Glutamatergic neuron (in vitro differentiated cells): ENCODE measurements at places on chromosomes 6 and 20.

DNA sequence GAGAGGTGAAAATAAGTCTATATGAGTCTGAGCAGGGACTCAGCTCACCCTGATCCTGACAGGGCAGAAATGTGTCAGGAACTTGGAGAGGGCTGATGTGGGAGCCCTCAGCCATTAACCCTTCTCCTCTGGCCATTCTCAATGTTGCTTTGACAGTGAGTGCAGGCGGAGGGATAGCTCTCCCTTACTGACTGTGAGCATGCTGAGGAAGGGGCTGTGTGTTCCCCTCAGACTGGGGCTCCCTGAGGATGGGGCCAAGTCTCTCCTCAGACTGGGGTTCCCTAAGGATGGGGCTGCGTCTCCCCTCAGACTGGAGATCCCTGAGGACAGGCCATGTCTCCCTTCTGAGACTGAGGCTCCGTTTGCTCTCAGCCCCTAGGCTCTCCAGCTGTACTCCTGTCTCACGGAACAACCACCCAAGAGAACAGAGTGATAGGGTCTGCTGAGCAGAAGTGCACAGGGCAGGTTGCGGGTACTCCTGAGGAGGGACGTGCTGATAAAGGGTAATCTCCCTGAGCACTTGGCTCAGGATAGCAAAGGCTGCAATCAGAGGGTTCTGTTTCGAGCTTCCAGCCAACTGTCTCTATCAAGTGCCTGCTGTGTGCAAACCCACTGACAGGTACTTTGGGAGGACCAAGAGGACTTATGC lies 141.0 kb downstream of the MRPL14 start:
- H3K4me1 ChIP-seq, result peaks cover 2% of the 10 kb centered on the region
- peaks cover 4% of the 10 kb centered on the region for H3K27me3 ChIP-seq
- DNase-seq, result no peak
- H3K4me3 ChIP-seq, result no peak overlapping the region
- no peak overlapping the region for H3K27ac ChIP-seq

DNA sequence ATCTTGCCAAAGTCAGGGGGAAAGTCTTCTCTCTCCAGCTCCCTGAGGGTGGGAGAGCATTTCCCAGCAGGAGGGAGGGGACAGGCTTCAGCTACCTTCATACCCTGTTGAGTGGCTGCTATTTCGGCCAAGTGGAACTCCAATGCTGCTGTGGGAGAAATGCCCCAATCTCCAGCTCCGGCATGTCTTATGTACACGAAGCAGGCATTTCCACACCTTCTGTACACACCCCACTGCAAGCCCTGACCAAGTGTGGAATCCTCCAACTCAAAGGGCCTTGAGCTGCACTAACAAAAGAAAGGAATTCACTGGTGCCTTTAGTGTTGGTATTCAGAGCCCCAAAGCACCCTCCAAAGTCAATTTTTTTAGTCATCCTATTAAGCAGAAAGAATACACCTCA lies 313.6 kb upstream of the NT5E start:
- no peaks in the 10 kb centered on the region for H3K36me3 ChIP-seq
- H3K27ac ChIP-seq, result no peak overlapping the region
- no peaks in the 10 kb centered on the region for H3K4me1 ChIP-seq
- H3K27me3 ChIP-seq, result no peaks in the 10 kb centered on the region
- no peak for DNase-seq

- DNase-seq, result no peak
- peaks cover 9% of the 10 kb centered on the region for H3K36me3 ChIP-seq
- no peak overlapping the region for H3K4me3 ChIP-seq
These were observed 68.7 kb downstream of the NFATC2 start for GRCh38 chr20:51473771-51474170.

DNA sequence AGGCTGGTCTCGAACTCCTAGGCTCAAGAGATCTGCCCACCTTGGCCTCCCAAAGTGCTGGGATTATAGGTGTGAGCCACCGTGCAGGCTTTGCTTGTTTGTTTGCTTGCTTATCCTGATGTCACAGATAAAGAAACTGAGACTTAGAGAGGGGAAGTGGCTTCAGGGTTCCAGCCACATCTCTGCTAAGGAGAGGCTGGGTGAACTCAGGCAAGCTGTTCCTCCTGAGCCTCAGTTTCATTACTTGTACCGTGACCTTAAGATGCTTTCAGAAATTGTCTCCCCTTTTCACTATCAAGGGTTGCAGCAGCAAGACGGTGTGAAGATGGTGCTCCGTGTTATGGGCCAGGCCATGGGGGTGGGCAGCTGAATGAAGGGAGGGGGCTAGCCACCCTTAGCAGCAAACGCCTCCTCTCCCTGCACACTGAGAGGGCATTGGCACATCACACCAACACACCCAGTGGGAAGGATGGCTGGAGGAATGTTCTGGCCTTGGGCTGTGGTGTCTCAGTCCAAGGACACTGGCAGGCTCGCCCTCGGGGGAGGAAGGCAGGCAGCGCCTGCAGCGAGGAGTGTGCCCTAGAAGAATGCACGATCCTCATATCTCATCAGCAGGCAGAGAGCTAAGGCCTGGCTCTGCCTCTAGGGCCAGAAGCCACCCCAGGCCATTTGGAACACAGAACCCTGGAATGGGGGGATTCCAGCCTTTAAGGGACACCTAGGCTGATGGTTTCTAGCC lies 48.2 kb upstream of the TLDC2 start:
- peaks cover 8% of the 10 kb centered on the region for H3K27me3 ChIP-seq
- no peak overlapping the region for H3K27ac ChIP-seq
- no peaks in the 10 kb centered on the region for H3K36me3 ChIP-seq
- H3K4me3 ChIP-seq, result no peak overlapping the region

GRCh38 chr20:47335251-47336128 lies 21.0 kb downstream of the ZMYND8 start:
- DNase-seq, result no peak

DNA sequence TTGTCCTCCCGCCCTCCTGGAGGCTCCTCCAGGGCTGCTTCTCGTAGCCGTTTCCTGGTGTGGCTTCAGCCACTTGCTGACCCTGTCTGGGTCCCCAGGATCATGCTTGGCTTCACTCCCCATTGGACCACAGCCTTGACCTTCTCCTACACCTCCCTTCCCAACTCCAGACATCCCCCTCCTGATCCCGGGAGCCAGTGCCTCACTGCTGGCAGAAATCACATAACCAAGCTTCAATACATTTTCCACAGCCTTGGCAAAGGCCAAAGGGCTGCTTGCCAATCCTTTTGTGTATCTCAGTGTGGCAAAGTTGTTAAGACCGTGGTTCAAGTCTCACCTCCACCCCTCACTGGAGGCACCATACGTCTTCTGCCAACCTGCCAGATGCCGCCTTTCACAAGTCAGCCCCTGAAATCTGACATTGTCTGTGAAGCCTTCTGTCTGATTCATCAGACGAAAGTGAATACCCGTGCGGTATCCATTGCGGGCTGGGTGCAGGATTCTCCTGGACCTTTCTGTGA lies 60.1 kb downstream of the PHACTR3 start:
- H3K4me1 ChIP-seq, result peaks cover 4% of the 10 kb centered on the region
- no peak overlapping the region for H3K4me3 ChIP-seq
- H3K27me3 ChIP-seq, result peaks cover 13% of the 10 kb centered on the region

DNA sequence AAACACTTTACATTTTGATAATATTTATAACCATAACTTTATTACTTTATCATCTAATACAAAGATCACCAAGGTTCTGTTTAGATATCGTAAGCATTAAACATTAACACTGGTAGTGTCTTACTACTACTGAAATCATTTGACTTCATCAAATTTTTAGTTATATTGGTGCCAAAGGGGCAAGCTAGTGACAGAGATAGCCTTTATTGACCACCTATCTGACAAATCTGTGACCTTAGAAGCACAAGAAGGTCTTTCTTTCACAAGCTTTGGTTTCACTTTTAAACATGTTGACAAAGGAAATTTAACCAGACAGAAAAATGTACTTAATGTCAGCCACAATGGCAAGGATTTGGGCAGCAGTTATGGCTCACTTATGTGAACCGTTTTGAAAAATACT lies 50.7 kb upstream of the ENPP4 start:
- no peak for DNase-seq
- no peaks in the 10 kb centered on the region for H3K4me1 ChIP-seq
- no peak overlapping the region for H3K27ac ChIP-seq
- no peak overlapping the region for H3K4me3 ChIP-seq

- DNase-seq, result no peak
- no peak overlapping the region for H3K4me3 ChIP-seq
- H3K36me3 ChIP-seq, result no peaks in the 10 kb centered on the region
- H3K4me1 ChIP-seq, result peaks cover 5% of the 10 kb centered on the region
- H3K27me3 ChIP-seq, result peaks cover 12% of the 10 kb centered on the region
These were observed 2.2 kb downstream of the TNF start for GRCh38 chr6:31577579-31577966.

GRCh38 chr6:22421198-22421597 lies 124.4 kb upstream of the PRL start:
- H3K4me3 ChIP-seq, result no peak overlapping the region
- no peak for DNase-seq
- peaks cover 19% of the 10 kb centered on the region for H3K36me3 ChIP-seq
- H3K27ac ChIP-seq, result no peak overlapping the region
- no peaks in the 10 kb centered on the region for H3K27me3 ChIP-seq
- H3K4me1 ChIP-seq, result no peaks in the 10 kb centered on the region

DNA sequence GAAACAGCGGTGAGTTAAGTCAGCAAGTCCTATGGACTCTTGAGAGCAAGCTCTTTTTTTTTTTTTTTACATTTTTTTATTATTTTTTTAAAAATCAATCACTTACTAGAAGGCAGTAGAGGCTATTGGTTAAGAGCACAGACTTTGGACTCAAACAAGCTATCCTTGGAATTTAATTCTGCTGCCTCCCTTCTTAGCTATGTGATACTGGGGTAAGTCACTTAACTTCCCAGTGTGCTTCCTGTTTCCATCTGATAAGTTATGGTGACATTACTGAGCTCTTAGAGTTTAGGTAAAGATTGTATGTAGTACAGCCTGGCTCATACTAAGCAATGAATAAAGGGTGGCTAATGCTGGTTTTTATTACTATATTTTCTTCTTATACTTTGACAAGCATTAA lies 770.5 kb upstream of the FLRT3 start:
- DNase-seq, result no peak
- no peak overlapping the region for H3K4me3 ChIP-seq
- no peaks in the 10 kb centered on the region for H3K36me3 ChIP-seq
- no peaks in the 10 kb centered on the region for H3K4me1 ChIP-seq
- no peak overlapping the region for H3K27ac ChIP-seq

- no peak overlapping the region for H3K4me3 ChIP-seq
- no peak for DNase-seq
- H3K27ac ChIP-seq, result no peak overlapping the region
- H3K4me1 ChIP-seq, result peaks cover 33% of the 10 kb centered on the region
- no peaks in the 10 kb centered on the region for H3K27me3 ChIP-seq
- H3K36me3 ChIP-seq, result peaks cover 4% of the 10 kb centered on the region
These were observed 243.8 kb downstream of the LRFN2 start for GRCh38 chr6:40343318-40343876.

- no peak overlapping the region for H3K27ac ChIP-seq
- no peaks in the 10 kb centered on the region for H3K4me1 ChIP-seq
- peaks cover 8% of the 10 kb centered on the region for H3K36me3 ChIP-seq
- H3K4me3 ChIP-seq, result no peak overlapping the region
- peaks cover 1% of the 10 kb centered on the region for H3K27me3 ChIP-seq
- no peak for DNase-seq
These were observed 178.7 kb downstream of the NFATC2 start for GRCh38 chr20:51363813-51364212.

DNA sequence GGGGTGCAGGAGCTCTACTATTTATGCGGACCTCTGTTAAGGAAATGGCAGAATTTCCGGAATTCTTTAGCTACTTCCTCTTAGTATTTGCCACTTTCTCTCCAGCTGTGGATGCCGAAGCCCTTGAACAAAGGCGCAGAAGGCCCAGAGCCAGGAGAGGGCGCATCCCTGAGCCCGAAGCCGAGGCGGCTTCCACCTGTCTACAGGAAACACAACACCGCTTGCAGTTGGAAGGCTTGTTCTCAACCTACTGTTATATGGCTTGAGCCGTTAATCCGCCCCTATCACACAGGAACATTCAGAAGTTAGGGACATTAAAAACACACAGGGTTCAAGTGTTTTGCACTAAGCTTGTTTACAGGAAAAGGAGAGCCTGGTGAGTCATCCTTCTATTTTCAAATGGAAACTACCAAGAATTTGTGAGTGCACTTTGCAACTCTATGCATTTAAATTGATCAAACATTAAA lies 417.1 kb downstream of the BCKDHB start:
- H3K4me3 ChIP-seq, result no peak overlapping the region
- H3K27me3 ChIP-seq, result no peaks in the 10 kb centered on the region
- no peaks in the 10 kb centered on the region for H3K36me3 ChIP-seq
- peak; percentile 50 for DNase-seq
- no peak overlapping the region for H3K27ac ChIP-seq
- peaks cover 10% of the 10 kb centered on the region for H3K4me1 ChIP-seq

DNA sequence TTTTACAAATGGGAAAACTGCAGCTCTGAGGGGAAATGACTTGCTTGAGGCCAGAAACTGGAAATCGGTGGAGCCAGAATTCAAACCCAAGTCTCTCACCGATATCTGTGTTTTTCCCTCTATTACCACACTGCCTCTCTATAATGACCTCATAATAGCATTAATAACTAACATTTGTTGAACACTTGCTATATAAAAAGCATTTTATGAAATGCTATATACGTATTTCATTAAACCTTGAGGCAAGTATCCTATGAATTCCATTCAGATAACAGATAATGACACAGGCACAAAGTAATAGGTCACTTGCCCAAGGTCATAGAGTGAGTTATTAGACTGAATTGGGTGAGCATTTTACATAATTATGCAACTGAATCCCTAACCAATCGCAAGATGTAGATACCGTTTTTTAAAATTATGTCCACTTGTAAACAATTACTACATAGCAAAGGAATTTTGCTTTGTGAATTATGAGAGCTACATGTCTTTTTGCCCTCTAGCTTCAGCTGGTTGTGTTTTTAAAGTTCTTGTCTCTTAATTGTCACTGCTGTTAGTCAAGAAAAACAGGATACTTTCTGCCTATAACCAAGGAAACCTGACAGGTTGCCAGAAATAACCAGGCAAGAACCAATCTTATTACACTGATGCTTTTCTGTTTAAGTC lies 4.7 kb downstream of the DSN1 start:
- H3K27me3 ChIP-seq, result no peaks in the 10 kb centered on the region
- no peak for DNase-seq
- H3K4me1 ChIP-seq, result peaks cover 3% of the 10 kb centered on the region
- H3K36me3 ChIP-seq, result no peaks in the 10 kb centered on the region
- no peak overlapping the region for H3K4me3 ChIP-seq

DNA sequence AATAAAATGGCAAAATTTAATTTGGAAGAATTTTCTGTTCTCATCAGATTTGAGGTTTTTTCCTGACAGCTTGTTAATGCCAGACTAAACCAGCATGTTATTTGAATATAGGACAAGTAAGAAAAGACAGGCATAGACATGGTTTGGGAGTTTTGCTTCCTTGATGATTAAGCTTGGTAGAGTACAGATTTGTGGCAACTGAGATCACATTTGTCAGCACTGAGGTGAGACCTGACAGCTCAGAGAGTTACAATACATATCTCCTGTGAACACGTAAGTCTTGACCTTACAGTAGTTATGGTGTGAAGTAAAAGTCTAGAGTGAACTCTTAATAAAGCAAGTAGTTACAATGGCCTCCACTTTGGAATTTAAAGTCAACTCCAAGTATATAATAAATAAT lies 34.5 kb downstream of the CENPW start:
- no peak overlapping the region for H3K27ac ChIP-seq
- H3K36me3 ChIP-seq, result no peaks in the 10 kb centered on the region
- no peaks in the 10 kb centered on the region for H3K4me1 ChIP-seq
- no peak overlapping the region for H3K4me3 ChIP-seq
- H3K27me3 ChIP-seq, result no peaks in the 10 kb centered on the region
- DNase-seq, result no peak
